ENCODE measurements at places on chromosomes 12 and 14. TPM values are rescaled to one million over a fixed set of nuclear protein-coding genes. Genes with fewer than 3 reads are reported as not detected.

BATF gene
- 46.4 TPM for total RNA-seq

TAMALIN gene
- total RNA-seq = 26.0 TPM

PAPOLA gene
- 178 TPM for total RNA-seq

KRT6C gene
- total RNA-seq = not detected

MYF5 gene
- not detected for total RNA-seq

GALNT8 gene
- 0.38 TPM for total RNA-seq

KLHDC1 gene
- total RNA-seq = 1.2 TPM

GRCh38 chr12:18281941-18282340 is 20.6 kb downstream of the PIK3C2G start:
- no peak overlapping the region for H3K4me3 ChIP-seq
- H3K27me3 ChIP-seq = no peaks in the 10 kb centered on the region
- no peak overlapping the region for H3K27ac ChIP-seq
- no peak for DNase-seq
- H3K36me3 ChIP-seq = no peaks in the 10 kb centered on the region
- H3K4me1 ChIP-seq = no peaks in the 10 kb centered on the region

DNA sequence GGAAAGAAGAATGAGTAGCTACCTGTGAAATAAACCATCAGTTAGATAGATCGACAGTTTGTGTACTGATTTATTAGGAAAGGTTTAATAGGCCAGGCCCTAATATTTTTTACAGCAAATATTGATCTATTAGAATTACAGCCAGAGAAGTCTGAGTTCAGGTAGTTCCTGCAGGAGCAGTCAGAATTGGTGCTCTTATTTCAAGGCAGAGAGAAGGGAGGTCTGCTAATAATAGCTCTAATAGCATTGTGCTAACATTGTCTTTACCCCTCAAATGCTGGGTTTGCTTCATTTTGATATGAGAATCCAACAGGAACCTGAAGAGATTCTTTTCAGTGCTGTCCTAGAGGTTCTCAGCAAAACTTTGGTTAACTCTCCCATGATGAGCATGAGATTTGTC is 343.8 kb upstream of the NAV3 start:
- H3K27me3 ChIP-seq = no peaks in the 10 kb centered on the region
- no peak overlapping the region for H3K4me3 ChIP-seq

GRCh38 chr12:82866946-82867345 is 180.2 kb downstream of the TMTC2 start:
- H3K4me3 ChIP-seq = no peak overlapping the region
- H3K36me3 ChIP-seq = peaks cover 2% of the 10 kb centered on the region
- DNase-seq = no peak
- H3K27me3 ChIP-seq = no peaks in the 10 kb centered on the region

- DNase-seq = peak; percentile 95
- peak overlapping the region; percentile 99 for H3K4me3 ChIP-seq
- peaks cover 40% of the 10 kb centered on the region for H3K4me1 ChIP-seq
- H3K27ac ChIP-seq = peak overlapping the region; percentile 99
- H3K36me3 ChIP-seq = peaks cover 46% of the 10 kb centered on the region
- no peaks in the 10 kb centered on the region for H3K27me3 ChIP-seq
Measured at GRCh38 chr12:55929306-55929791, 1.6 kb upstream of the DGKA start.

DNA sequence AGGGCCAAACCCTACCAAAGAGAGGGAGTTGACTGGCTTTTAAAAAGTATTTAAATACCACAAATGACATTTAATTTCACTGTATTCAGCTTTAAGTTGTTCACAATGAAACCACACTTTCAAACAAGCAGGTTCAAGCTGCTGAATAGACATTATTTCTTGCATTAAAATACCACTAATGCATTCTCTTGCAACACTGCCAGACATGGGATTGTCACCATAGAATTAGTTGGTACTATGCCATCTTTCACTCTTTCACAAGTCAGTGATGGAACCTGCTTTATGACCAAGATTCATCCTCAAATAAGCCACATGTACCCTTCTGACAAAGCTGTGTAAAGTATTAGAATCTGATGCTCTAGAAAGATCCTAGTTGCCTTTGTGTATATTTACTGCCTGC is 239.4 kb downstream of the PAWR start:
- no peaks in the 10 kb centered on the region for H3K4me1 ChIP-seq
- H3K27ac ChIP-seq = no peak overlapping the region
- H3K27me3 ChIP-seq = no peaks in the 10 kb centered on the region
- no peaks in the 10 kb centered on the region for H3K36me3 ChIP-seq
- no peak overlapping the region for H3K4me3 ChIP-seq
- DNase-seq = no peak

GRCh38 chr12:43550831-43551271 is 1.2 kb downstream of the ADAMTS20 start:
- no peak for DNase-seq
- H3K4me1 ChIP-seq = no peaks in the 10 kb centered on the region
- no peak overlapping the region for H3K27ac ChIP-seq
- peaks cover 33% of the 10 kb centered on the region for H3K27me3 ChIP-seq
- no peaks in the 10 kb centered on the region for H3K36me3 ChIP-seq

GRCh38 chr14:85236296-85236695 is 293.6 kb upstream of the FLRT2 start:
- no peak overlapping the region for H3K4me3 ChIP-seq
- H3K27me3 ChIP-seq = no peaks in the 10 kb centered on the region
- no peak for DNase-seq
- H3K36me3 ChIP-seq = no peaks in the 10 kb centered on the region

DNA sequence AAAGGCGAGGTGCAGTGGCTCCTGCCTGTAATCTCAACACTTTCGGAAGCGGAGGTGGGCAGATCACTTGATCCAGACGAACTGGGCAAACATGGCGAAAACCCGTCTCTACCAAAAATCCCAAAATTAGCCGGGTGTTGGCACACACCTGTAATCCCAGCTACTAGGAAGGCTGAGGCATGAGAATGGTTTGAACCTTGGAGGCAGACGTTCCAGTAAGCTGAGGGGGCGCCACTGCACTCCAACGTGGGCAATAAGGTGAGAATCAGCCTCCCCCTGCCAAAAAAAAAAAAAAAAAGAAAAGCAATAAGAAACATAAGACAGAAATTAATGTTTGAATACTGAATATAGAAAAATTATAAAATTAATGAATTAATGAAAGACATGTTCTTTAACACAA is 928.7 kb downstream of the LRFN5 start:
- no peak for DNase-seq
- H3K4me1 ChIP-seq = no peaks in the 10 kb centered on the region
- H3K27me3 ChIP-seq = no peaks in the 10 kb centered on the region
- H3K27ac ChIP-seq = no peak overlapping the region
